ENCODE measurements at places on chromosomes 12 and 14. TPM values are rescaled to one million over a fixed set of nuclear protein-coding genes. Genes with fewer than 3 reads are reported as not detected.

GRCh38 chr12:102753802-102754201, 163.2 kb downstream of the PAH start:
- no peak overlapping the region for H3K4me3 ChIP-seq
- no peaks in the 10 kb centered on the region for H3K36me3 ChIP-seq
- DNase-seq: no peak
- peaks cover 5% of the 10 kb centered on the region for H3K4me1 ChIP-seq
- H3K27ac ChIP-seq: no peak overlapping the region

GRCh38 chr12:109625131-109625559, 51.6 kb downstream of the MVK start:
- H3K27ac ChIP-seq: no peak overlapping the region
- peaks cover 4% of the 10 kb centered on the region for H3K4me1 ChIP-seq
- H3K27me3 ChIP-seq: peaks cover 6% of the 10 kb centered on the region
- no peak overlapping the region for H3K4me3 ChIP-seq
- DNase-seq: no peak

DNA sequence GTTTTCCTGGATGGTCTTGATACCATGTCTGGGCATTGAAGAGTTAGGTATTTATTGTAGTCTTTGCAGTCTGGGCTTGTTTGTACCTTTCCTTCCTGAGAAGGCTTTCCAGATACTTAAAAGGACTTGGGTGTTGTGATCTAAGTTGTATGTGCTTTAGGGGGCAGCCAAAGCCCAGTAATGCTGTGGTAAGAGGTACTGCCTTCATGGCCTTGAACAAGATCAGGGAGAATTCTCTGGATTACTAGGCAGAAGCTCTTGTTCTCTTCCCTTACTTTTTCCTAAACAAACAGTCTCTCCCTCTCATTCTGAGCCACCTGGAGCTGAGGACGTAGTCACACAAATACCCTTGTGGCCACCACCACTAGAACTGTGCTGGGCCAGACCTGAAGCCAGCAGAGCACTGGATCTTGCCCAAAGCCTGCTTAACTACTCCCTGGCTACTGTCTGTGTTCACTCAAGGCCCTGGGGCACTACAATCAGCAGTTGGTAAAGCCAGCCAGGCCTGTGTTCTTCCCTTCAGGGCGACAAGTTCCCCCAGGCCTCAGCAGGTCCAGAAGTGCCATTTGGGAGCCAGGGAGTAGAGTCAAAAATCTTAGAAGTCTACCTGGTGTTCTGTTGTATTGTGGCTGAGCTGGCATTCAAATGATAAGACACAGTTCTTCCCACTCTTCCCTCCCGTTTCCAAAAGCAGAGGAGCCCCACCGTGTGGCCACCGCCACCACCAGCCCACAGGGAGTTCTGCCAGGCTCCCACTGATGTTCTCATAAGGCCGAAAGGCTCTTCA, 11.4 kb downstream of the PRORP start:
- no peaks in the 10 kb centered on the region for H3K27me3 ChIP-seq
- H3K27ac ChIP-seq: no peak overlapping the region
- peaks cover 12% of the 10 kb centered on the region for H3K4me1 ChIP-seq
- no peak for DNase-seq

- H3K36me3 ChIP-seq: peaks cover 13% of the 10 kb centered on the region
- peak; percentile 44 for DNase-seq
- H3K4me3 ChIP-seq: no peak overlapping the region
- peaks cover 4% of the 10 kb centered on the region for H3K4me1 ChIP-seq
- H3K27ac ChIP-seq: no peak overlapping the region
Measured at GRCh38 chr12:45406988-45407850, 191.3 kb downstream of the ANO6 start.

DNA sequence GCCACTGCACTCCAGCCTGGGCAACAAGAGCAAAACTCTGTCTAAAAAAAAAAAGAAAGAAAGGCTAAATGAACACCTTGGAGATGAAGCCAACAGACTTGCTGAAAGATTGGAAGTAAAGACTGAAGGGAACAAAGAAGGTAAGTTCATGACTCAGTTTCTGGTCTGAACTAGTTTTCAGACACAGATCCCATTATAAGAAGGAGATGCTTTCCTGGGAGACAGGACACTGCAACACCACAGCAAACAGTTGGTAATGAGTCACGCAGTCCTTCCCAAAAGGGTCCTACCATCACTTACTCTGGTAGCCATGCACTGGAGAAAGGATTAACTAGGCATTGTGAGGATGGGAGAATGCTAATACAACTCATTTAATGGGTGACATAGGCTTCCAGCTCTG, 97.2 kb downstream of the SSPN start:
- DNase-seq: no peak
- H3K27me3 ChIP-seq: no peaks in the 10 kb centered on the region
- no peak overlapping the region for H3K27ac ChIP-seq

DNA sequence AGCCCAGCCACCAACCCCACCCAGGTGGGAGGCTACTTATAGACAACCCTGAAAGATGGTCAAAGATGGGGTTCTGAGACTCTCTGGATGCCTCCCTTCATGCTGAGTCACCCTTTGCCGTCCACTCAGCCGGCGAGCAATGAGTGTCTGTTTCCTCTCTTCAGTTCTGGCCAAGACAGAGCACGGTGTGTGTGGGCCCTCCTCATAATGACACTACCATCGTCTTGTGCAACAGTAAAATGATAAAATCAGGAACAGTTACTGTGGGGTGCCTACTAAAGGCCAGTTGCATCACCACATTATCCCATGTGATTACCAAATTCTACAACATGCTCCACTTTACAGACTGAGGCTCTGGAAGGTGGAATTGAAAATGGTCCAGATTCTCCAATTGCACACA, 7.0 kb upstream of the BDKRB1 start:
- no peak for DNase-seq
- H3K27ac ChIP-seq: no peak overlapping the region
- no peaks in the 10 kb centered on the region for H3K27me3 ChIP-seq
- no peaks in the 10 kb centered on the region for H3K4me1 ChIP-seq

DNA sequence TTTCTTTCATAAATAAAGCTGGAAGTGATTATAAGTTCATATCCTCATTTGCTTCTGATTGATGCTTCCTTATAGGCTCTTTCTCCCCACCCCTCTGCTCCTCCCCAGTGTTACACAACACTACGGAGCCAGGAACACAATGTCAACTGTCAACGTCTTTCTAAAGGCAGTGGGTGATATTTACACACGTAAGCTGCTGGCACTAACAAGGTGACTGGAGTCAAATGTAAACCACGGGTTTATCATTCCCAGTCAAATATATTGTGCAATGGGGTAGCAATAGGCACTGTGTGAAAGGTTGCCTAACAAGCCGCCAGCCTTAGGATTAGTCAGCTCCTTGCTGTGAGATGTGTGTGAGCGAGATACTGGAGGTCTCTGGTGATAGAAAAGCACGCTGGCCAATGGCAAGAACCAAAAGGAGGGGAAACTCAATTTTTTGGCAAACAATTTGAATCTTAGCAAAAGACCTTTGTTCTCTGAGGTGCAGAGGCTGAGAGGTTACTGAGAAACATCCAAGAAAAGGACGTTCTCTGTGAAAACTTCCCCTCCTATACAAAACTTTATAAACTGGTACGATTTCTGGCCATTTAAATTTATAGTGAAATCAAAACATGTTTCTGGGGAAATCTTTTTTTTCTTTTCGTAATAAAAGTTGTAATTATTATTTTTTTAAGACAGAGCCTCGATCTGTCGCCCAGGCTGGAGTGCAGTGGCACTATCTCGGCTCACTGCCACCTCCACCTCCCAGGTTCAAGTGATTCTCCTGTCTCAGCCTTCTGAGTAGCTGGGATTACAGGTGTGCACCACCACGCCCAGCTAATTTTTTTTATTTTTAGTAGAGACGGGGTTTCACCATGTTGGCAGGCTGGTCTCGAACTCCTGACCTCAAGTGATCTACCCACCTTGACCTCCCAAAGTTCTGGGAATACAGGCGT, 22.3 kb upstream of the HECTD1 start:
- peaks cover 8% of the 10 kb centered on the region for H3K4me1 ChIP-seq
- peak overlapping the region; percentile 41 for H3K4me3 ChIP-seq

DNA sequence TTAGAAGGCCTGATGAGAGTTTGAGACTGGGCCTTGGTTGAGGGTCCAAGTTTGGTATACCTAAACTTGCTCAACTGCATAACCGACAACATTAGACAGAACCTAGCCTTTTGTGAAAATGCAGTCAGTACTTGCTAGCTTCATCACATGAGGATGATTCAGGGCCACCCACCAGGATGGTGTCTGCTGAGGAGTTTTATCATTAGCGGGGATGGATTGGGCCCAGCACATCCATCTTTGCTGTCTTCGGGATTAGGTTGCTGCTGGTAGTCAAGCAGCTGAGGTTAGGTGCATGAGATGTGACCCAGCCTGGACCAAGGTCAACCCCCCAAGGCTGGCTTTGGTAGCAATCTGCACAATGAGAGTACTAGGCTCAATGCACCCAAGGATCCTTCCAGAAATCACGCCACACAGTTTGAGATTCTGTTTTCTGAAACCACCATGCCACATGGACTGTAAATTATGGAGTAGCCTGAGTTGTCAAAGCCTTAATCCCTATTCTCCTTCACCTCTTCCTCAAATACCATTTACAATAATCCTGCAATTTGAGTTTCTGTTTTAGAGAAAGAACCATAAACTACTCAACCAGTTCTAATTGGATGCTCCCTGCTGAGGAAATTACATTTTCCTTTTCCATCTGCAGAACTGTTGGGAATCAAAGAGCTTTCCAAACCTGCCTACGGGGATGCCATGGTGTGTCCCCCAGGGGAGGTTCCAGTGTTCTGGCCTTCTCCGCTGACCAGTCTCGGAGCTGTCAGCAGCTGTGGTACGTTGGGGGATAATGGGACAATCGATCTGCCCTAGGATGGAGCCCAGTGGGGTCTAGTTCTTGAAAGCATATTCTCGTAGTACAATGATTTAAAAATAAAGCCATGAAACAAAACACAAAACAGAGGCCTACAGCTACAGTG, 61.7 kb downstream of the DGLUCY start:
- H3K27ac ChIP-seq: no peak overlapping the region
- H3K27me3 ChIP-seq: no peaks in the 10 kb centered on the region
- peaks cover 24% of the 10 kb centered on the region for H3K4me1 ChIP-seq
- DNase-seq: no peak
- no peaks in the 10 kb centered on the region for H3K36me3 ChIP-seq

DNA sequence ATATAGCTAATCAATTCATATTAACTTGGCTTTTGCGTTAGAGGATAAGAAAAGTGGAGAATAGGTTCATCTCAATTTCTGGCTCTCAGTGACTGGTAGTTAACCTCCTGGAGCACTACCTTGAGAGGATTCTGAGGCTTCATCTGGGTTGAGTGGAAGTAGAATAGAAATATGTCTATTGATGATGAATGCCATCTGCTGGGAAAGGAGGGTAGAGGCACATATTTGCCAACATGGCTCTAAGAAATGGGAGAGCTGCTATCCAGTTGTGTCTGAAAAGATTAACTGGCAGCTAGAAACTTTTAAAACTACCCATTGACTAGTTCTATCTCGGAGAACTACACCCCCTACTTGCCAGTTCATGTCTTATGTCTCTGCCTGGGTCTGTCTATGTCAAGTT, 530.1 kb downstream of the NRXN3 start:
- DNase-seq: no peak
- H3K36me3 ChIP-seq: no peaks in the 10 kb centered on the region
- H3K27ac ChIP-seq: no peak overlapping the region
- no peaks in the 10 kb centered on the region for H3K27me3 ChIP-seq

DNA sequence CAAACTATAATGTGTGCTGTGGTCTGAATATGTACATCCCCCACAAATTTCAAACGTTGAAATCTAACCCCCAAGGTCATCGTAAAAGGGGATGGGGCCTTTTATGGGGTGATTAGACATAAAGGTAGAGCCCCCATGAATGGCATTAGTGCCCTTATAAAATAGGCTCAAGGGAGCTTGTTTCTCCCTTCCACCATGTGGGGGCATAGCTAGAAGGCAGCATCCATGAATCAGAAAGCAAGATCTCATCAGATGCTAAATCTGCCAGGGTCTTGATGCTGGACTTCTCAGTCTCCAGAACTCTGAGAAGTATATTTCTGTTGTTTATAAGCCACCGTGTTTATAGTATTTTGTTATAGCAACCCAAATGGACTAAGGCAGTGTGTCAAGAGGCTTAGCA, 33.4 kb upstream of the IGF1 start:
- H3K36me3 ChIP-seq: no peaks in the 10 kb centered on the region
- H3K27ac ChIP-seq: no peak overlapping the region
- no peaks in the 10 kb centered on the region for H3K4me1 ChIP-seq
- H3K4me3 ChIP-seq: no peak overlapping the region
- no peaks in the 10 kb centered on the region for H3K27me3 ChIP-seq

DNA sequence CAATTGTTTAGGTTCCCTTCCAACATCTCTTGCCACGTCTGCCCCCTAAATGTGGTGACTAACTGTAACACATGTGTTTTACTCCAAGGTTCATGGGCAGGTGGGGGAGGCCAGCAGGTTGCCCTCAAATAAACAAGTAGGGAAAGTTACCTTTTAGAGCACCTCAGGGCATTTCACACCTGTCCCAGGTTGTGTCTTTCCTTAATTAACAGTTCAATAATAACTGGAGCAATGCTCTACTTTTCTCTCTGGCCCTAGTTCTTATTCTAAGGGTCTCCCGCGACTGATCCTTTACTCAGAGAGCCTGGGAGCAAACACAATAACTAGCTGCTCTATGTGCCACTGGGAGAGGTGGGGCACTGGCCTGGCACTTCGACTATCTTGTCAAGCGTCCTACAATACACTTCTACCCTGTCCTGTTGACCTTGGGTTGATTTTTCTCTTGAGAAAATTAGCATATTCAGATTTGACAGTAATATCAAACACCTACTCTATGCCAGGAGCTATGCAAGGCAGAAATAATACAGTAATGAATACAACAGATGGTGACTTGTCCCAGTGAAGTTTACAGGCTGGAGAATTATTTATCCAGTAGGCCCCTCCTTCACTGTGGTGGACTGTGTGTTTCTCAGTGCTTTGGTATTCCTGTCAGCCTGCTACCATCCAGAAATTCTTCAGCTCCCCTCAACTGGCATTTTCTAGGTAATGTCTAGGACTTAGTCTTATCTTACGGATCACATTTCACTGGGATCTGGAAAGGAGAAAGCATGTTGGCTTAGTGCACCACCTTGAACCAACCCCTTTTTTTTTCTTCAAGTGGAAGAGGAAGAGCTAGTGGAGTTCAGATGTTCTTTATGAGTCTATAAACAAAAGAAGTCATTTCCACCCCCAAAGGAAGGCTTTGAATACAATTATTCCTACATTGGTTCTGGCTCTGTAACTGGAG, 202.6 kb downstream of the CRADD start:
- no peak overlapping the region for H3K4me3 ChIP-seq
- H3K4me1 ChIP-seq: peaks cover 29% of the 10 kb centered on the region
- no peak for DNase-seq
- H3K27me3 ChIP-seq: no peaks in the 10 kb centered on the region

- no peaks in the 10 kb centered on the region for H3K4me1 ChIP-seq
- H3K36me3 ChIP-seq: no peaks in the 10 kb centered on the region
- no peak overlapping the region for H3K27ac ChIP-seq
- no peak overlapping the region for H3K4me3 ChIP-seq
- no peaks in the 10 kb centered on the region for H3K27me3 ChIP-seq
Measured at GRCh38 chr14:87386524-87386923, 606.5 kb downstream of the GALC start.

GRCh38 chr14:88798156-88798555, 5.4 kb upstream of the EML5 start:
- peaks cover 4% of the 10 kb centered on the region for H3K4me1 ChIP-seq
- H3K27me3 ChIP-seq: peaks cover 5% of the 10 kb centered on the region
- DNase-seq: no peak
- H3K27ac ChIP-seq: no peak overlapping the region

OR6C70 gene
- total RNA-seq: 0.28 TPM

ENDOU gene
- total RNA-seq: 0.14 TPM

CDK17 gene
- total RNA-seq: 22.3 TPM

PRH2 gene
- not detected for total RNA-seq

KRT4 gene
- total RNA-seq: not detected

Measured in heart right ventricle (tissue), 16 donors.